Naive B cell (primary cell): ENCODE measurements at places on chromosomes 4 and X.
A peak's percentile ranks its signal among the peaks of the same experiment; 100 is the strongest.

- no peak for DNase-seq
Observed at GRCh38 chrX:92270936-92271855, 492.0 kb downstream of the PCDH11X start.

- DNase-seq = peak; percentile 5
Observed at GRCh38 chr4:153204728-153205648, 745 bp downstream of the TRIM2 start.

GRCh38 chr4:76449833-76450232 is 14.8 kb downstream of the SHROOM3 start:
- no peak for DNase-seq

- DNase-seq = no peak
Observed at GRCh38 chrX:103520386-103520785, 1.1 kb upstream of the RAB40A start.

DNA sequence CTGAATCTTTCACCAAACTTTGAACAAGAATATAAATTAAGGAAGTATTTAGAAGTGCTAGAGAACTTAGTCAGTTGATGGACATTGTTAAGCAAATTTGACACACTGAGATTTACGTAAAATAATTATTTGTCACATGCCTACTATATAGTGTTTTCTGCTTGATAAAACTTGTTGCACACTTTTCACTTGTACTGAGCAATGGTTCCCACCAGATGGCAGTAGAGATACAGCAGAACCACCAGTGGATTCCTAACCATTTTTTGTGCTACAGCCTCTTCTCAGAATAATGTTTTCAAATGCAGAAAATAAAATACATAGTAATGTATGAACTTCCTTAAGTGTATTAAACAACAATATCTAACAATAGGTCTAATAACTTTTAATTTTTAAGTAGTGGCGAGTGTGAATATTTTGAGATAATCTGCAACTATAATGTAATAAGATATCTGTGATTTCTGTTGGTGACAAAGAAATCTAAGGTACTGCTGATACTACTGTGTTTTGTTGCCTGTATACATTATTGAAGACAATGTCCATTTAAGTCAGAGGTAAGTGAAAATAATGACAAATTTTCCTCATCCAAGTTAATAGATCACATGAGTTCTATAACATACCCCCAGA is 81.2 kb downstream of the APOOL start:
- peak; percentile 9 for DNase-seq

DNA sequence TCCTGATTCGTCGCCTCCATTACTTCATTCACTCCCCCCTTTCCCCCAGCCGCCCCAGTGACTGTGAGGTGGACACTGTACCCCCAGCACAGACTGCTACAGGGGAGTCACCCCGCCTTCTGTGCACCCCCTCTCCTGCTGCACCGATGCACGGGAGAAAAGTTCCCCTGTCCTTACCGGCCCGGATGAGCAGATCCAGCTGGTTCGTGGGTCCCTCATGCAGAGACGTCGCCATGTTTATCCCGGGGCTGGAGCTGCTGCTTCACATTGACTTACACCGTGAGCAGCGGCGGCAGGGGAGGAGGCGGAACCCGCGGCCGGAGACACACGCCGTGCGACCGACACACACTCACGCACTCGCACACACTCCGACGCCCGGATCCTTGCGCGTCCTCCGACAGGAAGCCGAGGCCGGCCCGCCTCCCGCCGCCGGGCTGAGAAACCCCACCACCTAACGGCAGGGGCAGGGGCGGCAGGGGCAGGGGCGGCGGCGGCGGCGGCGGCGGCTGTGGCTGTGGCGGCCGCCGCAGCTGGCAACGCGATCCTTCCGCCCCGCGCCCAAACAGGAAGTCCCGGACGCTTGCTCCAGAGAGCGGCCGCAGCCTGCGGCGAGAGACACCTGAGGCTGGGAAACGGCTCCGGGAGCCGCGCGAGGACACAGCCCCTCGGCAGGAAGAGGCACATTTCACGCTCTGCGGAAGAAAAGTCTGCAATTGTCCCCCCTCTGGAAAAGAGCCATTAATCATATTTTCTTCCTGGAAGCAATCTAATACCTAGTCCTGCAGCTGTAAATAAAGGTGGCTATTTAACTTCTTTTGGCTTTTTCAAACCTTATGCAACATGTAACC is 68.6 kb downstream of the NOCT start:
- peak; percentile 88 for DNase-seq

DNA sequence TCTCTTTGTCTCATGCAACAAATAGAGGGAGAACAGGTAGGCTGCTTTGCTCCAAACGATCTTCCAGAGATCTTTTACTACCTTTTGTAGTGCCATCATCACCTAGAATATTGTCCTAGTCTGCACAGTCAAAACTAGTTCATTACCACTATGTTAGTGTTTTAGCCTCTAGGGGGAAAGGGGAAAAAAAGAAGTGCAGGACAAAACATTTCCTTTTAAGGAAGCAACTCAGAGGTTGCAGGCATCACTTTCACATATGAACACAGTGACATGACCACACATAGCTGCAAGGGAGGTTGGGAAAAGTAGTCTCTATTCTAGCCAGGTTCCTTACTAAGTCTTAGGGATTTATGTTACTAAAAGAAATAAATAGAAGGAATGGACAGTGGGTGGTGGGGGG is 39.3 kb upstream of the RAP2C start:
- no peak for DNase-seq

GRCh38 chrX:111244235-111244750 is 26.0 kb downstream of the CAPN6 start:
- no peak for DNase-seq

DNA sequence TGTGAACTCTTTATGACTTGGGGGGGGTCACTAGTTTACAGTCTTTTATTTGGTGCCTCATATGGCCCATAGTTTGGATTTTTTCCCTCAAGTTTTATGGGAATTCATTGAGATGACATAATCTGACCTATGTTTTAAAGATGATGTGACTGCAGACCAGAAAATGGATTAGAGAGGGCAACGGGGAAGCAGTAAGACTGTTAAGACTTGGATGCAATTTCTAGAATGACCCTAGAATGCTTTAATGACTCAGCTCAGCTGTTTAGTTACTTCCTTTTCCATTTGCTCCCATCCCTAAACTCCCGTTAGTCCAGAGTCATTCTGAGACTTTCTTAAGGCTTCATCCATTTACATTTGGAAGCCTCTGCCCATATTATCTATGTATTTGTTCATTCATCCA is 59.9 kb upstream of the PDGFRA start:
- no peak for DNase-seq

GRCh38 chr4:121651597-121651996 is 45.2 kb downstream of the ANXA5 start:
- no peak for DNase-seq

DNA sequence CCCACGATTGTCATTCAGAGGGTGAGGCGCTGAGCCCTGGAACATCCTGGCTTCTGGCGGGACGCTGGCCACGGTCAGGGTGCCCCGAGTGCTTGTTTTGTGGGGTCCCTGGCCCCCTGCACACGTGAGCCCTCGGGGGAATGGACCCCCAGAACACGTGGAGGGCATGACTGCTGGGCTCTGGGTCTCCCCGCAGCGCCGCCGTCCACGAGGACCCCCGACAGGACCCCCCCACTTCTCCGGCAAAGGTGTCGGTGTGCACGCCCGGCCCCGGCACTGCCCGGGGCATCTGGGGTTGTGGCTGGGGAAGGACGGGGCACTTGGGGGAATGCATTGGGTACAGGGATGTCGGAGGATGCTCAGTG is 13.9 kb upstream of the GTPBP6 start:
- DNase-seq = no peak

GRCh38 chr4:17283832-17284231 is 228.1 kb downstream of the QDPR start:
- DNase-seq = no peak

DNA sequence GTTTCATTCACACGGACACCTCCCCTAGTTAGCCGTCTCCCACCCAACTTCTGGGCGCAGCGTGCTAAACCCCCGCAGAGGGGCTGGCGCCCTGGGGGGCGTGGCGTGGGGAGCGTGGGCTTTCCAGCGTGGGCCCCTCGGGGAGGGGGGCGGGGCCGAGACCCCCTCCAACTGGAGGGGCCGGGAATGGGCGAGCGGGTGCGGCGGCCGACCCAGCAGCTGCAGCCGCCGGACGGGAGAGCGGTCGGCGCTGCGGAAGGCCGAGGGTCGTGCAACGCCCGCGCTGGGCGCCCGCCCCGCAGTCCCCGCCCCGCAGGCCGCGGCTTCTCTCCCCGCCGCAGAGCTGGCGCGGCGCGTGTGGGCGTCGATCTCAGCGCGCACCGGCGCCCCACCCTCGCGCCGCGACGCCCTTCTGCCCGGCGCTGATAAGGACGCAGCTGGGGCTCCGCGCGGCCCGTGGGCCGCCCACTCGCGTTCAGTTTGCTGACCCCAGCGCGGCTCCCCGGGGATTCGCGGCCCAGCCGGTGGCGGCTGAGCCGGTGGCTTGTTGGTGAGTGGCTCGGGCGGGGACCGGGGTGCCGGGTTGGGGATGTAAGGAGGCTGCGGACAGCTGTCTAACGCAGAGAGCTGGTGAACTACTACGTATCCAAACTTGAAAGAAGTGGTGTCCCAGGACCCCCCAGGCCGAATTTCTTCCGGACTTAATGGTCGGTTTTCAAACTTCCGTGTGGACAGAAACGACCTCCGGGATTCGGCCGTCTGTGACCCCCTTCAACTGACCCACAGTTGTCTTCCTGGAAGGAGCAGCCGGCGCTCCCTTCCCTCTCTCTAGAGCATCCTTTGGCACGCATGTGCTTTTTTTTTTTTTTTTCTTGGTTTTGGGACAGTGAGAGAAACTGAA is 1.5 kb downstream of the FHDC1 start:
- peak; percentile 42 for DNase-seq

GRCh38 chrX:153761863-153762262 is 2.2 kb upstream of the PLXNB3 start:
- no peak for DNase-seq

DNA sequence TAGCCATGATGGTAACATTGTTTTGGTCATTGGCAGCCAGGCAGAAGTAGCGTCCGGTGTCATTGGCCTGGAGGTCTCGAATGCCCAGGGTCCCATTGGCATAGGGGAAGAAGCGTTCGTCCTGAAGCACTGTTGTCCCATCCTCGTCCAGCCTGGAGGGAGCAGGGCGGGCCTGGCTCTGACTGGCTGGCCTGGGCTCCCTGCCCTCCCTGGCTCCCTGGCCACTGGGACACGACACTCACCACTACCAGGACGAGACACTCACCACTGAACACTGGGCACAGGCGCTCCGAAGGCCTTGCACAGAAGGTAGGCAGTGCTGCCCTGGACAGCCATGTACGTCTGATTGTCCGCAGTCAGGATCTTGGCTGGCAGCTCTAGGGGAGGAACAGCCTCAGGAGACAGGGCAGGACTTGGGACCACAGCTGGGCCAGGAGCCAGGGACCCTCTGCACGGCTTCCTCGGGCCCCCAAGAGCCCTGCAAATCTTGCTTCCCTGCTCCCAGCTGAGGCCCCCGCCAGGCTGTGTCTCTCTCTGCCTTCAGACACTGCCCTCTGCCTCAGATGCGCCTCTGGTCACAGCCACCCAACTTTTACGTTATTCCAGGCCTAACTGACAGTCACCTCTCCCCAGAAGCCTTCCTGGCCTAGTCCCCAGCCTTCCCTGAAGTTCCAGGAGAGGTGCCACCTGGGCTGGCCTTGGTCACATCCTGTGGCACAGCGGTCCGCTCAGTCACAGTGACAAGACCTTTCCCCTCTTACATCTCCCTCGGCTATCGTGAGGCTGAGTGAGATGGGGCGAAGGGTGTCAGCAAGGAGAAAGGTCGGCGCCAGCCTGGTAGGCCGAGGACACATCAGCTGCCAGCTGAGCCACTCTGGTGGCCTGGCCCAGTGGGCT is 17.1 kb downstream of the L1CAM start:
- no peak for DNase-seq
